Frontal cortex (tissue), 4 donors: ENCODE measurements at places on chromosomes 16 and 17.

DNA sequence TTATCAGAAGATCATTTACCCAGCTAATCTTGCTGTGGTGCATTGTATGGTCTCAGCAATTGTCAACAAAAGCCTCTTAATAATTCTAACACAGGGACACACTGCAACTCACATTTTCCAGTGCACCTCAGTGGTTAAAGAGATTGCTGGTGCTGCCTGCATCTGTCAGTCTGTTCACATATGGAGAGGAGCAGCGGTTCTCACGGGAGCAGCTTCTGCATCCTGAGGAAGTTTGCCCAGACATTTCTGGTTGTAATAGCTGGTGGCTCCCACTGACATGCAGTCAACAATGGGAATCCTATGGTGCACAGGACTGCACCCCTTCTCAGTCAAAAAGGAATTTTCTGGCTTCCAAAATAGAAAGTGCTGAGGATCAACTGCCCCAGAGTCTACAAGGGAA, 7.8 kb downstream of the GGA2 start:
- no peak for DNase-seq

- no peak for DNase-seq
Measured at GRCh38 chr17:51257150-51258081, 2.4 kb downstream of the MBTD1 start.

GRCh38 chr16:11571549-11571948, 15.2 kb downstream of the LITAF start:
- no peak for DNase-seq

- no peak for DNase-seq
Measured at GRCh38 chr16:25210758-25211157, 6.0 kb upstream of the AQP8 start.

DNA sequence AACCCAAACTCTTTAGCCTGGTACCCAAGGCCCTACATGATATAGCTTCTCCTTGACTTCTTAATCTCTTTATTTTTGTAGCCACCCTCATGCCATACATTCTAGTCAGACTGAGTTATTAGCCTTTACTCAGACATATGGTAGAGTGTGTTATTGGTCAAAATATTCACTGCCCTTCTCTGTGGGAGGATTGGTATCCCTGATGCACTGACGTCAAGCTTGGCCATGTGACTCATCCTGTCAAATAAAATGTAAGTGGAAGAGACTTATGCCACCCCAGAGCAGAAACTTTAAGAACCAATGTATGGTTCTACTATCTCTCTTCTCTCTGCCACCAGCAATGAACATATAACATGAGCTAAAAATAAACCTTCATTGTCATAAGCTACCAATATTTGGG, 12.2 kb upstream of the BEAN1 start:
- no peak for DNase-seq

DNA sequence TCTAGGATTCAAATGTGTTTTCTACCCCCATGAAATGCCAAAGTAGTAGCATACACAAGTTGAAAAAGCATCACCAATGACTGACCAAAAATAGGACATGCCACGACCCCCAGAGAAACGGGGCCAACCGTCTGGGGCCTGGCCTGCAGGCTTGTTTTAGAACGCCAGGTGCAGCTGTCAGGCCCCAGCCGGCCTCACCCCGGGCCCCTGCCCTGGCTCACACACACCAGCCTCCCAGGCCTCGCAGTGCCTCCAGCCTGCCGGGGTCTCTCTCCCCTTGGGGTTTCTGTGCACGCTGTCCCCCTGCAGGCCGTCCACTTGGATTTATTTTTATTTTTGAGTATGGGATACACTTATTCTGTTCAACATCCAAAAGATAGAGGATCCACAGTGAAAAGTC, 7.9 kb downstream of the KATNB1 start:
- no peak for DNase-seq

DNA sequence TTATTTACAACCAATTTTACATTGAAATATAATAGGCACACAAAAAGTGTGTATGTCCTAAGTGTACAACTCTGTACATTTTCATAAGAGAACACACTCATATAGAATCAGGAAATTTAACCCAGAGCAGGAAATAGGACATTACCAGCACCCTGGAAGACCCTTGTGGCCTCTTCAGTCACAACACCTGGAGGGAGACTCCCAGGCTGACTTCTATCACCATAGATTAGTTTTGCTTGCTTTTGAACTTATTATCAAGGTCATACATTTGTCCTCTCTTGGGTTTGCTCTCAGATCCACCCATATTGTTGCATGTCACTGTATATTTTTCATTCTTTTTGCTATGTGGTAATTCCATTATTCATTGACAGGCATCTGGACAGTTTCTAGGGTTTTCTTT, 5.8 kb downstream of the RIPOR1 start:
- DNase-seq = no peak

GRCh38 chr17:40139566-40140058, 725 bp upstream of the CASC3 start:
- no peak for DNase-seq

GRCh38 chr17:73632513-73632912, 11.7 kb downstream of the SDK2 start:
- no peak for DNase-seq

DNA sequence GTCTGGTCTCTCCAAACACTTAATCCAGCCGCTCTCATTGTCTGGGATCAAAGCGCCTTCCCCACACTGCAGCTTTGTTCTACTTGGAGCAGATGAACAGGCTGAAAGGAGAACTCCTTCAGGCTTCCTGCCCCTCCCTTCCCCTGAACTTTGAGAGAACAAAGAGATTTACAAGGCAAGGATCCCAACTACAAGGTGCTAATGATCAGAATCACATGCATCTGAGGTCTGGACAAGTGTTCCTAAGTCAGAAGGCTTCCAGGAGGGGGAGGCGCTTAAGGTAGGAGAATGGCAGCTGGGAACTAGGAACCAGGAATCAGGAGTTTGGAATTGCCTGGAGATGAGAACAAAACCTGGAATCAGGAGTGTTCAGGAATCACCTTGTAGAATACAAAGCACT, 606.3 kb upstream of the CDH11 start:
- DNase-seq = no peak

DNA sequence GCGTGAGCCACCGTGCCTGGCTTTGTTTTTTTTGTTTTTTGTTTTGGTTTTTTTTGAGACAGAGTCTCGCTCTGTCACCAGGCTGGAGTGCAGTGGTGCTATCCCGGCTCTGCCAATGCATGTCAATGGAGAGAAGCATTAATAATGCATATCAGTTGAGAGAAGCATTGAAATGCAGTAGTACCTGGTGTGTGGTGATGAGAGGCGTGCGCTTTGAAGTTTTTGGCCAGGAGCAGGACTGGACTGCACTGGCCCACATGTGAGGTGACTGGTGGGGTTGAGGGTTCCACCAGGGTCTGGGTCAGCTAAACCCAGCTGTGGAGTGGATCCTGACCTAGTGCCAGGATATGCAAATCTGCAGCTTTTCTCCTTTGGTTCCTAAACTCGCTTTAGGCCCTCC, 5.4 kb downstream of the SP2 start:
- DNase-seq = no peak

DNA sequence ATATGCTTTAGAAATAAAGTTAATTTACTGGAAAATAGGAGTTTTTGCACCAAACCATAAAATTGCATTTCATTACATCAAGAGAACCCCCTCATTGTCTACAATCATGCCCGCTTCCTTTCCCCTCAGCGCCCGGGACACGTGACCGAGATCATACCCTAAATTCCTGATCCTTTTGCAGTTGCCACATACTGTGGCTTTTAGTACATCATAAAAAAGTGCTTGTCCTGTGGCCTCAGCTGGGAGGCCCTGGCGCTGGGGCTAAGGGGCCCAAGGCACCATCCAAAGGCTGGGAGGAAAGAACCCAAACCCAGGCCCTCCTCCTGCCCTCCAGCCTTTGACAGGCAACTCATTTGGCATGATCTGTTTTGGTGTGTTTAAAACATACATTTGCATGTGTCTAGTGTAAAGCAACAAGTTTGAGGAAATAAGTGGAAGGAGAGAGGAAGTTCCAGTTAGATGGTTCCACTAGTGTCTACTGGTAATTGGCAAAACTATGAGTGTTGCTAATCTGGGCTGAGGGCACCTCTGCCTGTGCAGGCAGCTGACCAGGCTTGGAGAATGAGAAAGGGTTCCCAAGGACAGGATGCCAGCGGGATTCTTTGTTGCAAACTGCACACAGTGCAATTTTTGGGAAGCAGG, 6.0 kb downstream of the CDK5R1 start:
- DNase-seq = no peak

DNA sequence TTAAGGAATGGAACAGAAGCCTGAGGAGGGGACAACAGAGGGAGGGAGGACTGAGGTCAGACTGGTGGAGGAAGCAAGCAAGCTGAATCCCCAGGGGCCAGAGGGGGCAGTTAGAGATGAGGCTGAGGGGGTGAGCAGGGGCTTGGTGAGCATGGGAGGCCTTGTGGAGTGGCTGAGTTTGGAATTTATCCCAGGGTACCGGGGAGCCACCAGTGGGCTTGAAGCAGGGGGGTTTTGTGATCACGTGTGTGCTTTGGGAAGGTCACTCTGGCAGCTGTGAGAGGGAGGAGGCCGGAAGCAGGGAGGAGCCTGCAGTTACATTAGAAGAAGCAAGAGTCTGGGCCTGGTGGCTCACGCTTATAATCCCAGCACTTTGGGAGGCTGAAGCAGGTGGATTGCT, 9.8 kb upstream of the CTCF start:
- DNase-seq = no peak

DNA sequence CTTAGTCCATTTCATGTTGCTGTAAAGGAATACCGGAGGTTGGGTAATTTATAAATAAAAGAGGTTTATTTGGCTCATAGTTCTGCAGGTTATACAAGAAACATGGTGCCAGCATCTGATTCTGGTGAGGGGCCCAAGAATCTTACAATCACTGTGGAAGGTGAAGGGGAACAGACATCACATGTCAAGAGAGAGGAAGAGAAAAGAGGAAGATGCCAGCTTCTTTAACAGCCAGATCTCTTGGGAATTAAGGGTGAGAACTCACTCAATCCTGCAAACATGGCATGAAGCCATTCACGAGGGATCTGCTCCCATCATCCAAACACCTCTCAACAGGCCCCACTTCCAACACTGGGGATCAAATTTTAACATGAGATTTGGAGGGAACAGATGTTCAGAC, 49.5 kb downstream of the BMERB1 start:
- DNase-seq = no peak

DNA sequence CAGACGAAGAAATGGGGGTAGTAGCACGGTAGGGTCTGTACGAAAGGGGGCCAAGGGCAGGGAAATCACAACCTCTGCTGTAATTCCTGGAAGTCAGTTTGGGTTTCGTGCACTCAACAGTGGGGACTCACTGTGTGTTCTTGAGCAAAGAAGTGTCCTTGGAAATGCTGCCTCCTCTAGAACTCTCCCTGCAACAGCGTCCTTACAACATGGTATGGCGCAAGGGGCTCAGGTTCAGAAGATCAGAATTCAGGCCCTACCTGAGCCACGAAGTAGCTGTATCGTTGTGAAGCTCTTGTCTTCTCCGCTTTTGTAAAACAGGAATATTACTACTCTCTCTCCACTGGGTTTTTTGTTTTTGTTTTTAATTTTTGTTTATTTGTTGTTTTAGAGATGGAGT, 106.2 kb upstream of the CLEC3A start:
- DNase-seq = no peak

DNA sequence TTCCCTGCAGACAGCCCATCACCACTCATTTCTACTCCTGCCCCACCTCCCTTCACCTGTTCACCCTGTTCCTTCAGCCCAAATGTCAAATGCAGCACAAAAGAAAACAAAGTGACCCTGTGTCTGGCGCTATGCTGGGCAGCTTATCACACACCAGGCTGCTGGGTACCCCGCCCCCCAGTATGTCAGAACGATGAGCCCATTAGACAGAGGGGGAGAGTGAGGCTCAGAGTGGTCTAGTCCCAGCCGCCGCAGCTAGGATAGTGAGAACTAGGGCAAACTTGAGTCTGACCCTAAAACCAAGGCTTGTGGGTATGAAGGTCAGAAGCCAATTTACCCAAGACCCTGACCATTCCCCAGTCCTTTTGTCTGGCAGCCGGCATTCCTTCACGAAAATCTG, 4.0 kb downstream of the TNP2 start:
- DNase-seq = no peak
